ENCODE measurements at places on chromosomes 1 and 21.

- no peak for DNase-seq
Observed at GRCh38 chr1:43531906-43532584, 1.4 kb downstream of the PTPRF start.

DNA sequence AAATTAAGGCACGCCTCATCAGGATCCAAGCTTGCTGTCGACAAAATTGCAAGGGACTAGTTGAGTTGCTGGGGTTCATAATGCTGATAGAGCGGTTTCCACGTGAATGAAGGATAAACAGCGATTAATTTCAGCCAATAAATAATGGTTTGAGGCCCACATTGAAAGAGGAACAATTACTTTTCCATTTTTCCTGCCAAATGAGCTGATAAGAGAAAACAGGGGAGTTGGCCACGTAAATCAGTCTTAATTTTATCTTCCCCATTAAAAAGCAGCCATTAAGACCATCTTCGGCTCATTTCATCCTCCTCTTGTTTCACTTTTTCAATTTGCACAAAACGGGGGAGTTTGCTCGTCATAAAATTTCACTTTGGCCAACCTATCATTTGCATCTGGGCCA lies 235.5 kb upstream of the RRP15 start:
- DNase-seq, result no peak

GRCh38 chr1:56977910-56978309 lies 12.1 kb upstream of the C8B start:
- DNase-seq, result no peak

DNA sequence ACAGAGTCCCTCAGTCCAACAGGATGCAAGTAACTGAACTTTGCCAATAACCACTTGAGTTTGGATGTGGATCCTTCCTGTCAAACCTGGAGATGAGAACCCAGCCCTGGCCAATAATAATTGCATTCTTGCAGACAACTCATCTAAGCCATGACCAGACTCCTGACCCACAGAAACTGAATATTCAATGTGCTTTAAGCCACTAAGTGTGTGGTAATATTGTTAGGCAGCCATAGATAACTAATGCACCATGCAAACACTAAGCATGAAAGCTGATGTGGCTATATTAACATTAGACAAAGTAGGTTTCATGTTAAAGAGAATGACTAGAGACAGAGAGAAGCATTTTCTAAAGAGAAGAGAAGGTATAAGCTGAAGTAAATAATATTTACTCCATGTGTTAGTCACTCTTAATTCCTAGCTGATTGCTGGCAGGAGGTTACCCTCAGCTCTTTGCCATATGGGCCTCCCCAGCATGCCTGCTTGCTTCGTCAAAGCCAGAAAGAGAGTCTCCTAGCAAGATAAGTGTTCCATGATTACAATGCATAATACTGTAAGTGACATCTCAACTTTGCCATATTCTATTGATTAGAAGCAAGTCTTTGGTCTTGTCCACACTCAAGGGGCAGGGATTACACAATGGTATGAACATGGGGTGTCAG lies 276.4 kb upstream of the PLXNA2 start:
- DNase-seq, result no peak

- no peak for DNase-seq
Observed at GRCh38 chr1:18978706-18979105, 22.2 kb upstream of the IFFO2 start.

- no peak for DNase-seq
Observed at GRCh38 chr1:50264590-50264989, 155.9 kb downstream of the ELAVL4 start.

DNA sequence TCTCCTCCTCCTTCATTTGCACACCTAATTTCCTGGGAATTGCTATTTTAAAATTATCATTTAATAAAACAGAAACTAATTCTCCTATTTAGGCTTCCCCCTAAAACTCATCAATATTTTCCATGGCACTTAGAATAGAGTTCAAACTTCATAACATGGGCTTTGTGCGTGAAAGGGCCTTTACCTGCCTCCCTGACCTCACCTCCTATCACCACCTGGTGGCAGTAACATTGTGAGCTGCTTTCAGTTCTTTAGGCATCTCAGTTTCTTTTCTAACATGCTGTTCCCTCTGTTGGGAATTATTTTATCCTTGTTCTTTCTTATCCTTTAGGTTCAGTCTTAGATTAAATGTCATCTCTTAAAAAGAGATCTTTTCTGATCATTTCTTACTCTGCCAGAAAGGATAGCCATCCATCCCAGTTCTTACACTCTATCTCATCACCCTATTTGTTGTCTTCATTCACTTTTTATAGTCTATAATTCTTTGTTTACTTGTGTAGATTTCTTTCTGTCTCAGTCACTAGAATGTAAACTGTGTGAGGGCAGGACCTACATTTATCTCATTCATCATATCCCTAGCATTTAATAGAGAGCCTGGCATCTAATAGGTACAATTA lies 133.8 kb upstream of the KIAA1614 start:
- DNase-seq, result no peak

DNA sequence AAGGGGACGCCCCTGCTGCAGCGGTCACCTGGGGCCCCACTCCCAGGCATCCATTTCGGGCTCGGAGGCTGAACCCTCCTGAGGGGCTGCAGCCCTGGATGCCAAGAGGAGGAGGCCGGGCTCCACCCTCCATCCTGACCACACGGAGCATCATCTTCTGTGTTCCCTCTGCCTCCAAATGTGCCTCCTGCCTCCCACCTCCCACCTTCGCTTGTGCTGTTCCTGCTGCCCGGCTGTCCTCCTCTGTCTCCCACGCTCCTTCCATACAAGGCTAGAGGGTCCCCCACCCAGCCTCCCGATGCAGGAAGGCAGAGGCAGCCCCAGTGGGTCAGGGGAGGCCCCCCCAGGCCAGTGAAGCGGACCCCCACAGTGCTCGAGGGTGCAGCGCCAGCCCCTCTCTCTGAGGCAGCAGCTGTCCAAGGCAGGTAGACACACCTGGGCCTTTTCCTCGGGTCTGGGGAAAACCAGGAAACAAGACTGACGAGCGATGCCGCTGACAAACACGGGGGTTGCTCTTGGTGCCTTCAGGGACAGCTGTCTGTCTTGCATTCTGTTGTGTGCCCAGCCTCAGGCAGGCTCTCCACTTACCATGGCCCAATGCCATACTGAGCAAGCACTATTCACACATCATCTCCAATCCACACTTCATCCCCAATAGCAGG lies 16.8 kb upstream of the PLEKHG5 start:
- DNase-seq, result no peak

DNA sequence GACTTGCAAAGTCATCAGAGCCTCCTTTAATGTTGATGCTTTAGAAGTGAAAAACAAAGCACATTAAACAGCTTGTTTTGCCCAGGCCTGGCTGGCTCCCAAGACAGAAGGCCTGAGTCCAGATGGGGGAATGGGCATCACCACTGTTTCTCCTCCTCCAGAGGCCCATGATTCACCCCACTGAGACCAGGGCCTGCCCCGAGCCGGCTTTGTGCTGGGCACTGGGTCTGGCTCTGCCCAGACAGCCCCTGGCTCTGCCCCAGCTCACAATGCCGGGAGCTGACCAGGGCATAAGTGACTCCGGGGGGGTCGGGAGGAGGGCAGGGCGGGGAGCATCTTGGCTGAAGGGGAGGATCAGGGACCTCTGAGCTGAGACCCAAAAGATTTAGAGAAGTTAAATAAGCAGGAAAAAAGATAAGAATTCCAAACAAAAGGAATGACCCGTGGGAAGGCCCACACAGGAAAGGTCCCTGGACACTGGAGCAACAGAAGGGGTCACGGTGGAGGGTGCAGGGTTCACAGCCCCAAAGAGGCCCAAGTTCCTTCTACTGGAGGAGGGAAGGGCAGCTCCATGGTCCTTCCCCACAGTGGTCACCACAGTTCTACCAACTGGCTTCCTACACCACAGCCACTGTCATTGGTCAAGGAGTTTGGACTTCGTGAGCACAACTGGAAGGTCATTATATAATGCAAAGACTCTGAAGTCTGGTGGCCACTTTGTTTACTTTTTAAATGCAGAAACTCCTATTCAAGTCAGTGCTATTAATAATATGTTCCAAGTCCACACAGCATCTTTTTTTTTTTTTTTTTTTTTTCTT lies 5.5 kb downstream of the C2CD2 start:
- no peak for DNase-seq

DNA sequence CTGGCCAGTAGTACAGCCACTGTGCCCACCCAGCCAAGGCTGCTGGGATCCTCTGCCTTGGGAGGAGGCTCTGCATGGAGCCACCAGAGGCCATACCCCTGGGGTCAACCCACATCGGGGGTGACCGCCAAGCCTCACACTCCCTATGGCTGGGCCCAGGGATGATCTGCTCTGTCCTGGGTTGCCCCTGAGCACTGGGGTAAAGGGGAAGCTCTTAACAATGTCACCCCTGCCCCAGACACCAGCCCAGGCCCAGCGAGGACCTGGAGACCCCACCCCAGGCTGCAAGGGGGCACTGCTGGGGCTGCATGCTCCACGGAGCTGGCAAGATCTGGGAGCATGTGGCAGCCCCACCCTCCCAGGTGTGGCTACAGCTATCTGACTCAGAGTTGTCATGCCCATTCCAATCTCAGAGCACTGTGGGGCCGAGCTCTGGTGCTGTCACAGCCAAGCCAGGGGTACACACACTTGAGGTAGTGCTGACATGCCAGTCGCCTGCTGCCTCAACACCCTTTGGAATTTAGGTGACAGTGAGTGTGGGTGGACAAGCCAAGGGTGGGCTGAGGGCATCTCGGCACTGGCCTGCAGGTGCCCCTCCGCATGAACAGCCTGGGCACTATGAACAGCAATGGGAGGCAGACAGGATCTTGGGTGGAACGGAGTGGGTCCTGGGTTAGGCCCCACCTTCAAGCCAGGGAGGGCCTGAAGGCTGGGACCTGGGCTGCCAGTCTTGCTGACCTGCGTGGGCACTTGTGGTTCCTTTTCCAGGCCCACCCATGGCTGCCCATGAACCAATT lies 427.7 kb downstream of the LRRIQ3 start:
- no peak for DNase-seq

DNA sequence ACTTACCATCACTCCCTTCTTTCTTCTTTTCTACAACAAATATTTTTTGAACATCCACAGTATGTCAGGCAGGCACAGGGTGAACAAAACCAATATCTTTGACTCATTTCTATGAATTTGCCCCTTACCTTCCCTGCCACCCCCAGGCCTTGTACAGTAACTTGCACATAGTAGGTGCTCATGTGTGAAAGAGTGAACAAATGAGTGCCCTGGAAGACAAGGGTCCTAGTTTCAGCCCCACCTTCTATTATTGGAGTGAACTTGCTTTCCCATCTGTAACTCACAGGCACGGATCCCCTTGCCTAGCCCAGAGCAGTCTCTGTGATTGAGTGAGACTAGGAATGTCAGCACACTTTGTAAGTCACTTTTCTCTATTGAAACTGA lies 12.8 kb downstream of the ZDHHC18 start:
- DNase-seq, result no peak

GRCh38 chr1:111611986-111612385 lies 7.6 kb upstream of the RAP1A start:
- no peak for DNase-seq

DNA sequence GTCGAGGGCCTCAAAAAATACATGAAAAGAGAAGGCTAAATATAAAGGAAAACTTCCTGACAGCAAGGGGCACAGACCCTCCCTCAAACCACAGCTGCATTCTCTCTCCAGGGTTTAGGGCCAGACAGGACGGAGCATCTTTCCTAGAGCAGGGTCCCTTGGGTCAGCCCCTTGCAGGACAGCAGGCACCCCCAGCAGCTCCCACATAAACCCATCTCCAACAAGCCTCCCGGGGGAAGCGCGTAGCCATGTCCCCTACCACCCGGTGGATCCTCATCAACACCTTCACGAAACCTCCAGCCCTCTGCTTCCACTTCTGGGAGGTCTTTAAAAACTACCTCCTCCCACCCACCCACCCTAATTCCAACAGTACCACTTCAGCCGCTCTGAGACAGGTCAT lies 59.5 kb downstream of the CD46 start:
- DNase-seq, result no peak

GRCh38 chr1:220999872-221000863 lies 120.9 kb downstream of the HLX start:
- no peak for DNase-seq

- DNase-seq, result no peak
Observed at GRCh38 chr1:55427606-55428005, 212.4 kb upstream of the USP24 start.

GRCh38 chr1:243740255-243740999 lies 109.6 kb downstream of the AKT3 start:
- DNase-seq, result peak; percentile 23

DNA sequence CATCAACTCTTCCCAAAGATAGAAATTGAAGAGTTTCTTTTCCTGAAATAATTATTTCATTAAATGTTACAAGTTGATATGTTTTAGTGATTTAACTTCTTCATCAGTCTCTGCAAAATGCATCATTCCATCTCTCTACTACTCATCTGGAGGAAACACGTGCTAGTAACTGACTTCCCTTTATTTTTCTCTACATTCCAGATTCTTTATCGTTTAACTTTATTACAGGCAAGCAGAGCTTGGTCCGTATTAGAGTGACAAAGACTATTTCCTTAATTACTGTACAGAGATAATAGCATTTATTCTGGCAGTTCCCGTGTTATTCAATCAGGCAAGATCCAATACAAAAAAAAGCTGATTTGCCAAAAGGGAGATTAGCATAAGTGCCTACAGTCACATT lies 88.6 kb downstream of the TM2D1 start:
- no peak for DNase-seq

- no peak for DNase-seq
Observed at GRCh38 chr1:153360190-153360589, 2.5 kb downstream of the S100A9 start.

DNA sequence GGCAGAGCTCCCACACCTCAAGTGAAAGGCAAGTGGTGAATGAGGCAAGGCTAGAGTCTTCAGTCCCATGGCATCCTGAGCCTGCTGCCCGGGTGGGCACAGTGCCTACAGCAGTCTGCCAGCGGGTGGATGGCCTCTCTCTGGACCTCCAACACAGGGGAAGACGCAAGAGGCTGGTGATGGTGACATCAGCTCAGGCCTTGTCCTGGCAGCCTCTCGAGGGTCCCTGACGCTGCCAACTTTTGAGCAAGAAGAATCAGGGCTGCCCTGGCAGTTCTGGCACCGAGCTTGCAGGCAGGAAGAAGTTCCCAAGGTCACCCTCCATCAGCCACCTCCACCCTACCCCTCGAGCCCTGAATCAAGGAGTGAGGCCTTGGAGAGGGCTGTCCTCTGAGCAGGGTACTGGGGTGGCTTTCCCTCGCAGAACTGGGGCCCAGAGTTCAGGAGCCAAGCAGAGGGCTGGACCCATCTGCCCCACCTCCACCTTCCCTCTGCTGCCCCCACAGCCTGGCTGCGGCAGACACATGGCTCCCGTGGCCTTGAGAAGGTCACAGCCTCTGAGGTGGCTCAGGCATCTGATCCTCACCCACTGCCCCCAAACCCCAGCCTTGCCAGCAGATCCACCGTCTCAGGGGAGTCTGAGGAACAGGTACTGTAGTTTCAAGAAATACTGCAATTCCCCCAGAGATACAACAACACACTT lies 5.8 kb downstream of the RAP1GAP start:
- no peak for DNase-seq

- no peak for DNase-seq
Observed at GRCh38 chr1:201966171-201966570, 10.9 kb downstream of the TIMM17A start.

DNA sequence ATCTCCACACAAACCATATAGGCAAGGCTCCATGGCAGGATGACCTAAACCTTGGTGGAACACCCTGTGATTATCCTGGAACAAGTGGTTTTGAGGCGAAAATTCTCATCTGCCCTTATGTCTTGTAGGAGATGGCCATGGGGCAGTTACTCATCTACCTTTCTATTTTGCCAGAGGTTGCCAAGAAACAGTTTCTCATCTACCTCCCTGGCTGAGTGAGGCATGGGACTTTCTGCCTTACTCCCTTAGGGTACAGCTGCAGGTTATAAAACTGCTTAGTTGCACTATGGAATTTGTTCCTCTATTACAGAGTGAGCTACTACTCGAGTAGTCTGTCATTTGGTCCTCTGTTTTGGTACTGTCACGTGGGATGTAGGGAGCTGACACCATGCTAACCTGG lies 31.3 kb upstream of the GUCA2A start:
- DNase-seq, result no peak
